ENCODE measurements at places on chromosomes 3 and 15. TPM values are rescaled to one million over a fixed set of nuclear protein-coding genes. Genes with fewer than 3 reads are reported as not detected.

The BOC gene
- 0.38 TPM for total RNA-seq

The TIMMDC1 gene
- 52.7 TPM for total RNA-seq

The SPATA12 gene
- total RNA-seq = not detected

The C2CD4A gene
- 1.3 TPM for total RNA-seq

The NUDT16 gene
- 7.6 TPM for total RNA-seq

The COL8A1 gene
- 2.7 TPM for total RNA-seq

The PRC1 gene
- 6.1 TPM for total RNA-seq

The CNTN4 gene
- total RNA-seq = 0.26 TPM

The SERP1 gene
- 255 TPM for total RNA-seq
